ENCODE measurements at places on chromosomes 7 and 10.

- H3K27ac ChIP-seq, result no peak overlapping the region
- no peak for DNase-seq
- no peak overlapping the region for H3K4me3 ChIP-seq
- no peaks in the 10 kb centered on the region for H3K27me3 ChIP-seq
- no peaks in the 10 kb centered on the region for H3K36me3 ChIP-seq
Observed at GRCh38 chr7:29076631-29077030, 69.7 kb downstream of the CPVL start.

DNA sequence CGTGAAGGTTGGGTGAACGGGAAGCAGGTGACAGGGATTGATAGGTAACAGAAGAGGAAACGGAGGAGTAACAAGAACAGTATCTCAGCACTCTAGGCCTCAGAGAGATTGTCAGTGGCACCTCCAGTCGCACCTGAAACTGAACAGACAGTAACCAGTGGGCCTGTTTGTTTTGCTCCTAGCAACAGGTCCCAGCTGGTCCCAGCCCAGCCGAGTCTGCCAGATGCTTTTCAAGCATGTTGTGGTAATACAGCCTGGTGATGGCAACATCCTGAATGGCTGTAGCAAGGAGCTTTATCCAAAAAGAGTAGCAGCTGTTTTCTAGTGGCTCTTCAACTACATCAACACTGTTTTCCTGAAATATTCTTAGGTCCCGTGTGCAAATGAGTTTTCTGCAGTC, 4.7 kb downstream of the CACNB2 start:
- H3K4me1 ChIP-seq, result no peaks in the 10 kb centered on the region
- no peaks in the 10 kb centered on the region for H3K36me3 ChIP-seq
- H3K27ac ChIP-seq, result no peak overlapping the region
- no peaks in the 10 kb centered on the region for H3K27me3 ChIP-seq

DNA sequence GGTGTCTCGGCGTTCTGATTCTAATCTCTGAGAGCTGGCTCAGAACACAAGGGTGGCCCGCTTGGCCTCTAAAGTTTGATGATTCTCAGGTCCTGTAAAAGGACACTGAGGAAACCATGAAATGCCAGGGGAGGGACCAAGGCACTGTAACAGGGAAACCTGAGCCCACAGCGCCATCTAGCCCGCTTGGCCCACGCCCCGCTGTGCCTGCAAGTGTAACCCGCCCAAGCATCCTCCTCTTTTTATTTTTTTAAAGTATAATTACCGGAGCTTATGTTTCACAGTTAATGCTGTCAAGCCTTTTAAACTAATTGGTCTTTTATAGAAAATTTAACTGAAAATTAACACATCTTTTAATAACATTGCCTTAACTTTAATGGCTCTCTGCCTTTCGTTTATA, 734.7 kb downstream of the KCNMA1 start:
- no peaks in the 10 kb centered on the region for H3K36me3 ChIP-seq
- no peak overlapping the region for H3K4me3 ChIP-seq
- no peaks in the 10 kb centered on the region for H3K4me1 ChIP-seq
- no peak for DNase-seq
- H3K27ac ChIP-seq, result no peak overlapping the region
- no peaks in the 10 kb centered on the region for H3K27me3 ChIP-seq

- no peaks in the 10 kb centered on the region for H3K36me3 ChIP-seq
- no peaks in the 10 kb centered on the region for H3K27me3 ChIP-seq
- H3K4me3 ChIP-seq, result no peak overlapping the region
- no peaks in the 10 kb centered on the region for H3K4me1 ChIP-seq
- H3K27ac ChIP-seq, result no peak overlapping the region
Observed at GRCh38 chr10:48253970-48254657, 20.4 kb downstream of the FRMPD2 start.

GRCh38 chr7:2151801-2152612, 80.7 kb downstream of the MAD1L1 start:
- H3K27ac ChIP-seq, result no peak overlapping the region
- no peaks in the 10 kb centered on the region for H3K4me1 ChIP-seq
- no peaks in the 10 kb centered on the region for H3K36me3 ChIP-seq
- H3K4me3 ChIP-seq, result no peak overlapping the region
- no peak for DNase-seq

DNA sequence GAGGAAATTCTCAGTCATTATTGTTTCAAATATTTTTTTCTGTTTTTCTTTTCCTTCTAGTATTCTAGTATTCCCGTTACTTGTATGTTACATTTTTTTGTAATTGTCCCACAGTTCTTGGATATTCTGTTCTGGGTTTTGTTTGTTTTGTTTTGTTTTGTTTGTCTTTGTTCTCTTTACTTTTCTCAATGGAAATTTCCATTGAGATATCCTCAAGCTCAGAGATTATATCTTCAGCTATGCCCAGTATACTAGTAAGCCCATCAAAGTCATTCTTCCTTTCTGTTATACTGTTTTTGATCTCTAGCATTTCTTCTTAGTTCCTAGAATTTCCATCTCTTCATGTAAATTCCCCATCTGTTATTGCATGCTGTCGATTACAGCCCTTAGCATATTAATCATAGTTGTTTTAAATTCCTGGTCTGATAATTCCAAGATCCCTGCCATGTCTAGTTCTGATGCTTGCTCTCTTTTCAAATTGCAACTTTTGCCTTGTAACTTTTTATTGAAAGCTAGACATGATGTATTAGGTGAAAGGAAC, 27.8 kb downstream of the GPR37 start:
- no peaks in the 10 kb centered on the region for H3K36me3 ChIP-seq
- H3K4me1 ChIP-seq, result no peaks in the 10 kb centered on the region

DNA sequence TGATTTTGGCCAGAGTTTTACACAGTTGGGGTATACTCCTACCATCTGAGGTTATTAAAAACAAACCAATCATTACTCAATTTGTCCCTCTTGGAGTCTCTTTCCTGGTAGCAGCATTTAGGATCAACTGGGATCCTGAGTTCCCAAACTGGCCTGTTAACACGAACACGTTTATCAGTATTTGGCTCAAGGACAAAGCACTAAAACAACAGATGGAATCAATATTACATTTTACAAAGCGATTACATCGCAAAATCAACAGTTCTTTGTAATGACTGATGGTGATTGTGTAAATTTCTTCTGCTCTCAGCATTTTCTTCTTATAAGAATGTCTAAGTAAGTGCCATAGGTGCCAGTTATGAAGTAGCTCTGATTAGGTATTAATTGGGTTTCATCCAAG, 582.9 kb upstream of the ANKRD30A start:
- no peak overlapping the region for H3K4me3 ChIP-seq
- H3K27me3 ChIP-seq, result no peaks in the 10 kb centered on the region
- H3K4me1 ChIP-seq, result no peaks in the 10 kb centered on the region
- H3K36me3 ChIP-seq, result no peaks in the 10 kb centered on the region
- DNase-seq, result no peak

DNA sequence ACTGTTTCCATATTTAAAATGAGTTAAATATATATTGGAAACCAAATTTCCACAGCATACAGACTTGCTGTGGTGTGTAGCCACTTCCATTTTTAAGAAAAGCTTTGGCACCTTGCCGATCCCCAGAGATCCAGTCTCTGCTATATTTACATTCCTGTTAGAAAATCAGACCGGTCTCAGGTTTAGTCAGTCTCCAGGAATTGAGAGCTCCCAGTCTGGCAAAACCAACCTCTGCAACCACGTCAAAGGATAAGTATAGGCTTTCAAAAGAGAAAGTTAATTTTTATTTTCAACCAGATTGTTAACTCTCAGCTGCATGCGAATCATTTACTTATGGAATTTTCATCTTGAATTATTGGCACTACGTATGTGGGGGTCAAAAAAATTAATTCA, 28.2 kb downstream of the PUS7 start:
- no peaks in the 10 kb centered on the region for H3K36me3 ChIP-seq
- H3K4me3 ChIP-seq, result no peak overlapping the region
- DNase-seq, result no peak
- H3K27ac ChIP-seq, result no peak overlapping the region

- no peak overlapping the region for H3K27ac ChIP-seq
- no peaks in the 10 kb centered on the region for H3K4me1 ChIP-seq
- no peaks in the 10 kb centered on the region for H3K27me3 ChIP-seq
- no peak for DNase-seq
Observed at GRCh38 chr7:43249823-43250145, 137.3 kb downstream of the HECW1 start.

- no peak overlapping the region for H3K27ac ChIP-seq
- no peaks in the 10 kb centered on the region for H3K36me3 ChIP-seq
- DNase-seq, result no peak
- no peaks in the 10 kb centered on the region for H3K27me3 ChIP-seq
- no peak overlapping the region for H3K4me3 ChIP-seq
Observed at GRCh38 chr7:16989811-16990413, 108.1 kb upstream of the AGR3 start.

- H3K27ac ChIP-seq, result no peak overlapping the region
- H3K4me1 ChIP-seq, result no peaks in the 10 kb centered on the region
- H3K27me3 ChIP-seq, result no peaks in the 10 kb centered on the region
- no peak overlapping the region for H3K4me3 ChIP-seq
- no peak for DNase-seq
Observed at GRCh38 chr10:71419002-71419540, 22.4 kb downstream of the CDH23 start.

All from CD8-positive, alpha-beta memory T cell (primary cell).